Small intestine (tissue), 16 donors: ENCODE measurements at places on chromosomes 11 and 22. TPM values are rescaled to one million over a fixed set of nuclear protein-coding genes. Genes with fewer than 3 reads are reported as not detected.

Gene POLA2
- 1.3 TPM for polyA plus RNA-seq

Gene NLRP14
- 0.03 TPM for polyA plus RNA-seq

DNA sequence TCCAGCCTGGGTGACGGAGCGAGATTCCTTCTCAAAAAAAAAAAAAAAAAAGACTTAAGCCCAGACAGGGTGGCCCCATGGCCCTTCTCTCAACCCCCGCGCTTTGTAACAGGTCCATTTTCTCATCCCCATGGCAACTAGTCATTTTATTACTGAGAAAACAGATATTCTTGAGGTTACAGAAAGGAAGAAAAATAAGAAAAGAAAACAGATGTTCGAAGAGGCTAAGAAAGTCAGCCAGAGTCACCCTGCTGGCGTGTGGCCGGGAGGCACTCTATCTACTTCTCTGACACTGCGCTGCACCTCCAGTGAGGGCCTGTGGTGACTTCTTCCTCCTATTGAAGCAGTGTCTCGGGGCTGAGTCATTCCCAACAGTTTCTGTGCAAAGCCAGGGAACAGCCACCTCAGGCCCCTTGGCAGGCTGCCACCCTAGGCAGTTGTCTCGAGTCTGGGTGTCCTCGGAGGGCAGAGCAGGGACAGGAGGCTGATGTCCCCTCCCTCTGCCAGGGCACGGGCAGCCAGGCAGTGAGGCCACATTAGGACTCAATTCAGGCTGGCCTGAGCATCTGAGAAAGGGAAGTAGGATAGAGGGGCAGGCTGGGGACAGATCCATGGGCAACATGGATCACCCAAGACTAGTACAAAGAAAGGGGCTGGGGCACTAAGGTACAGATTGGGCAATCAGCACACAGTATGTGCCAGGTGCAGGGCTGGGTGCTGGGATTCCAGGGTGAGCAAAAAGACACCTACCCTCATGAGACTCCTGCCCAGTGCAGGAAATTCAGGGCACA is 16.4 kb upstream of the SYVN1 start:
- H3K4me1 ChIP-seq = no peaks in the 10 kb centered on the region
- H3K36me3 ChIP-seq = no peaks in the 10 kb centered on the region
- DNase-seq = peak; percentile 92
- peak overlapping the region; percentile 95 for H3K27ac ChIP-seq
- H3K4me3 ChIP-seq = no peak overlapping the region
- H3K27me3 ChIP-seq = no peaks in the 10 kb centered on the region

DNA sequence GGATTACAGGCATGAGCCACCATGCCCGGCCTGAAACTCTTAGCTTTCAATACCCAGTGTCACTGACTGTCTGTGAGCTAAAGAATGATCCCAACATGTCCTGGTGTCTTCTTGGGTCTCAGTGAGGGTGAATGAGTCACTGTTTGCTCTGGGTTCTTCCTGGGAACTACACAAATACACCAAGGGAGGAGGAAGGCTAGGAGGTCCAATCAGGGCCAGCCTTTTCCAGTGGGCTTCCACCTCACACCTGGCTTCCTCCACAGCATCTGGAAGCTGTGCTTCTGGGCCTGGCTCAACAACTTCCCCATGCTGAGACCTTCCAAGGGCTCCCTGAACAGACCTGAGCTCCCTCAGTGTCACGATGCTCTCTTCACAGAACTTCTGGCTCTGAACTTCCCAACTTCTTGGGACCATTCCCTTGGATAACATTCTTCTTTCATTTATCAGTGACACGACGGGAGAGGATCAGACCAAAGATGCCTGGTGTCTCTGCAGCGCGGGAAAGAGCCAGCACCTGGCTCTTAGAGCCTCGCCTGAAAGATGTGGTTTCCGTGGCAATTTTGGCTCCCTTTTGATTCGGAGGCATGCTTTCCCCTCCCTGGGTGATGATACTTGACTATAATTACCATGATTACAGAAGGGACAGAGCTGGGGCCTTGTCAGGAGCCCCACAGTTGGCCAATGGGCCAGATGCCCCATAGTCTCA is 22.3 kb upstream of the CHRM4 start:
- H3K27ac ChIP-seq = peak overlapping the region; percentile 36
- H3K36me3 ChIP-seq = peaks cover 63% of the 10 kb centered on the region
- H3K4me3 ChIP-seq = no peak overlapping the region
- H3K4me1 ChIP-seq = peaks cover 2% of the 10 kb centered on the region
- peak; percentile 39 for DNase-seq
